Memory B cell (primary cell): ENCODE measurements at places on chromosomes 4 and X.

GRCh38 chrX:109553862-109554261 is 17.2 kb downstream of the NXT2 start:
- no peak for DNase-seq

GRCh38 chr4:1246901-1247863 is 1.7 kb downstream of the CTBP1 start:
- no peak for DNase-seq

- no peak for DNase-seq
Observed at GRCh38 chr4:95409127-95409526, 139.6 kb downstream of the UNC5C start.

DNA sequence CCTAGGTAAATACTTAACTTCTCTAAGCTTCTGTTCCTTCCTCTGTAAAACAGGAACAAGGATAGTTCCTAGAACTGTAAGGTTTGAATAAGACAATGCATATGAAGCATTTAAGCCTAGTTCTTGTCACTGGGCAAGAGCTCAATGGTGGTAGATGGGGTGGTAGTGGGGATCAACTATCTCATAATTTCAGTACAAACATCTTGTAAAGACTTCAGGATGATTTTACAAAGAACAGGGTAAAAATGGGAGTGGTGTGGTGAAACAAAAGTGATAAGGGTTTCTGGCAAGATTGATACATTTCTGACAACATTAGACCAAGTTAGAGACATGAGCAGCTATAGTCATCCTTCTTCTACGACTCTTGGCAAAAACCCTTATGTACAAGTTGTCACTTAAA is 137.8 kb downstream of the SCFD2 start:
- DNase-seq, result no peak

DNA sequence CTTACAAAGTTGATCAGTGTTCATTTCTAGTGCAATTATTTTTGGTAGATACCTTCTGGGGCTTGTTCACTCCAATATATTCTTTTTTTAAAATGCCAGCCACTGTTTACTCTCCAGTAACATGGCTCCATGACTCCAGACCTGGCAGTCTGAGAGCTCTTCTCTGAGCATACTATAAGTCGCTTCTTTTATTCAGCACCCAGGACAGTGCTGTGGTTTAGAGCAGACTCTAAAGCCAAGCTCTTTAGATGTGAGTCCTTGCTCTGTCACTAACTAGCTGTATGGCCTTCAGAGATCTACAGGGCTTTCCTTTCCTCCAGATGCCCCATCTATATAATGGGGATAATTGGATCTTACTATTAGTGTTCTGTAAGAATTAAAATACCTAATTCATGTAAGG is 200.2 kb upstream of the FAM241A start:
- DNase-seq, result no peak

DNA sequence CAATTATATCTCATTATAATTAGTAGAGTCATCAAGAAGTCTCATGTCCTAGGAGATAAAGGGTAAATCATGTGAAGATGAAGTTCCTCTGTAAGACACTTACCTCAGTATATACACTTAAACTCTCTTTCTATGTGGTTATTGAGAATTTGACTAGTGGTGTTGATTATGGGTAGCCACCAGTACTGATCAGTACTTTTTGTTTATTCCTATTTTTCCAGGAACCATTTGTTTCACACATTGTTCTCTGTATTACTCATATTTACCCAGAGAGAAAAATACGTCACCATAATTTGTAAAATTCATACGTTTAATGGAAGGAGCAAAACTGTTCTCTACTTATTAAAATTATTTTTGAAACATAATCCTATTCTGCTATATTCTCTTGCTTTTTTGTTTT is 55.8 kb upstream of the PRDM8 start:
- no peak for DNase-seq

- no peak for DNase-seq
Observed at GRCh38 chr4:8514391-8514790, 65.8 kb upstream of the GPR78 start.

- no peak for DNase-seq
Observed at GRCh38 chrX:11540532-11541377, 125.0 kb downstream of the ARHGAP6 start.
